ENCODE measurements at places on chromosomes 4 and X.

DNA sequence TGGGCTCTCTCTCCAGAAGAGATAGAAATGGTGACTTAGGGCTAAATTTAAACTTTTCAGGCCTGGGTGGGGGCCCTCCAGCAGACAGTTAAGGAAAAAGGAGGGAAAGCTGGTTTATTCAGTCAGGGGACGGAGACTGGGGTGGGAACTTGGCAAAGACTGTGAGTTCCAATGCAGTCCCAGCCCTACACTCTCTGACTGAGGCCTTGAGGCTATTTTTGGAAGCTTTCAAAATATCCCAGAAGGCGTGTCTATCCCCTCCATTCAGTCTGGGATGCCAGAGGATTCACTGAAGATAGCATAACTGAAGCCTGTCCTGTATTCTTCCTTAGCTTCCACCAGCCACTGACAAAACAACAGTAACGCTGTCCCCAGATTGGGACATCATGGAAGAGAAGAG is 32.1 kb upstream of the MSN start:
- no peak for DNase-seq

DNA sequence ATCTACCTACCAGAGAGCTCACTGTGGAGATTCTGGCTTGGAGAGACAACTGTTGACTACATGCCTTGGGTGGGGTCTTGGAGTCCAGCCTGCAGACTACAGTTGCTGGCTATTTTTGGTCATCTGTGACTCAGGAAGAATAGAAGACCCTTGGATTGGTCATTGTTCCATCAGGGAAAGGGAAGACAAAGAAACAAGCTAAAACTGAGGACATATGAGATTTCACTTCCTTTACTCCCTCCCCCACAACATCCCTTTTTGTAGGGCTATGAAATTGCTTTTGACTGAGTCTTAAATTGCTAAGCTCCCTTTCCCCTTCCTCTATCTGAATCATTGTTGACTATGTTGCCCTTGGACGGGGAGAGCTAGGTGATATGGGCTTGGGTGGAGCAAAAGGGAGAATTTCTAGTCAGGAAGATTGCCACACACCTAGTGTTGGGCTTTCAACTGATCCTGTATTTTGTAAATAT is 11.7 kb downstream of the MSN start:
- DNase-seq, result no peak

DNA sequence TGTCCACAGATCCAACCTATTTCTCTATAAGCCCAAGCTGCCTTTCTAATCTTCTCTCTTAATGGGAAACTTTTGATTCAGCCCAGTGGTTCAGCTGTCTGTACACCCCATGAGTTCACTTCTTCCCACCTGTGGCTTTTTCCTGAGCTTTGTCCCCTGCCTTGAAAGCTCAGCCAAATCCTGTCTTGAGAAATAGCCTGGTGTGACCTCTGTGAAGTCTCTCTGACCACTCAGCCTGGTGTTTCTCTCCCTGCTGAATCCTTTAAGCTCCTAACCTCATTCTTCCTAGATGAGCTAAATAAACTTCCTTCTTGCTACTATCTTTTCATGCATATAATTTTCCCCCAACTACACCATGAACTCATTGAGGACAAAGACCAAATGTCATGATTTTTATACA is 15.2 kb upstream of the HERC5 start:
- DNase-seq, result no peak

GRCh38 chr4:7727749-7728148 is 211.9 kb downstream of the AFAP1 start:
- no peak for DNase-seq

DNA sequence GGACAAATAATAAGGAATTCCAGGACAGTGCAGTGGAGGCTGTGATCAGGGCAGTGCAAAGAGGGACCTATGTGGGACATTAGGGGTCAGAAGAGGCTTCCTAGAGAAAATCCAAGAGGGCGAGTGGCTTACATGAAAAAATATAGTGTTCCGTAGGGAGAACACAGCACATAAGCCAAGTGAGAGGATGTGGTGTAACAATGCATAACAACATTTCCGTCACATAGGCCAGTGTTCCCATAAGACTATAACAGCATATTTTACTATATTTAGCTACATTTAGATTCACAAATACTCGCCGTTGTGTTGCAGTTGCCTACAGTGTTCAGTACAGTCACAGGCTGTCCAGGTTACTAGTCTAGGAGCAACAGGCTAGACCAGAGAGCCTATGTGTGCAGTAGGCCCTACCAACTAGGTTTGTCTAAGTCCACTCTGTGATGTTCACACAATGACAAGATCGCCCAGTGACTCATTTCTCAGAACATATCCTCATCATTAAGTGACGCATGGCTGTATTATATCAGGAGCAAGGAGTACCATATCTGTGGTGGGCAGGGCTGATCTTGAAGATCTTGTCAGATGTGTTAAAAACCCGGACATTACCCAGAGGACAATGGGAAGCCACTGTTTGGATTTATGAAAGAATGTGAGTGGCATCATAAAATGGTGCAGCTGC is 74.0 kb upstream of the TBL1X start:
- no peak for DNase-seq

GRCh38 chrX:81308086-81308829 is 106.4 kb downstream of the SH3BGRL start:
- no peak for DNase-seq

- no peak for DNase-seq
These were observed 21.2 kb downstream of the DOK7 start for GRCh38 chr4:3484057-3484973.

GRCh38 chr4:103268746-103269145 is 70.6 kb upstream of the CENPE start:
- no peak for DNase-seq

GRCh38 chr4:35975617-35976355 is 268.5 kb downstream of the ARAP2 start:
- no peak for DNase-seq

DNA sequence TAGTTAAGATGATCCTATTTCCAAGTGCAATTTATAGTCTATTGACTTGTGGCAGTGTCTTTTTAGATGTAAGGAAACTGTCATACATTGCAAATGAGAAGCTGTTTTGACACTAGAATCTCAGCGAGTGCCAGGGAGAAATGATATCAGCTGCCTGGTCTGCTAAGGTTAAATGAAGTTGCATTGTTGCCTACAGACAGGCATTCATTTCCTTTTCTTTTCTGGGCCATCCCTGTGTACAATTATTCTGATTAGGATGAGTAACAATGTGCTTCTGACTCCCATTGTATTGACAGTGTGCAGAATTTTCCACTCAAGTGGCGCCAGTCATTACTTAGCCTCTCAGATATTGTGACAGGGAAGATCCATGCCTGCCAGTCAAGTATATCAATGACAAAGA is 231.2 kb downstream of the GPAT3 start:
- no peak for DNase-seq

DNA sequence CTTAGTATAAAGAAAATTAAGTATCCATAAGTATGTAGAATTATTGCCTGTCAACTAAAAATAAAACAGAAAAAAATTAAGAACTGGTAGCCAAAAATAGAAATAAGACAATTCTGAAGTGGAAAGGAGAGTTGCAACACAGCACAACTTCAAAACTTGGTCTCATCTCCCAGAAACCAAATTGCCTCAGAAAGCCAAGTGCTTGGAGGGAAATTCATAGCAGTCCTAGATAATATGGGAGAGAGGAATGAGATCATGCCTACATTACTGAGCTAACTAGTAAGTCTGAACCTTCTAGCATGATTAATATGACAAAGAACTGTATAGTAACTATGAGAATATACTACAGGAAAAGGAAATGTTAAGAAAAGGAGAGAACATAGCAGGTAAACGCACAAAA is 256.5 kb downstream of the LDB2 start:
- no peak for DNase-seq

DNA sequence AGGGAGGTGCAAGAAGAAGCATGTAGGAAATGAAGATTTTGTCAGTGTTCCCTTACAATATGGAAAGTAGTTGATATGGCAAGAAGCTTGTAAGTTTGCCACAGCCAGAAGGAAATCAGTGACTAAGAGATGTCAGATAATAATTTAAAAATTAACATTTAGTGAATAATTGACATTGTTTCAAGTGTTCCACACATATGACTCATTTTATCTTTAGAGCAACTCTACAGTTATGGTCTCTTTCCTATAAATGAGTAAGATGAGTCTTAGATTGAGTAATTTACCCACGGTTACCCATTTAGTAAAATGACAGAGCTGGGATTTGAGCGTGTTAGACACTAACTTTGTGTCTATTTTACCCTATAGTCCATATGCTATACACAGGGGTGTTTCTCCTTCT is 300.3 kb upstream of the IRS4 start:
- no peak for DNase-seq

GRCh38 chr4:176781739-176782100 is 11.0 kb downstream of the VEGFC start:
- DNase-seq, result no peak

- no peak for DNase-seq
These were observed 163.0 kb downstream of the BTC start for GRCh38 chr4:74631338-74631737.

DNA sequence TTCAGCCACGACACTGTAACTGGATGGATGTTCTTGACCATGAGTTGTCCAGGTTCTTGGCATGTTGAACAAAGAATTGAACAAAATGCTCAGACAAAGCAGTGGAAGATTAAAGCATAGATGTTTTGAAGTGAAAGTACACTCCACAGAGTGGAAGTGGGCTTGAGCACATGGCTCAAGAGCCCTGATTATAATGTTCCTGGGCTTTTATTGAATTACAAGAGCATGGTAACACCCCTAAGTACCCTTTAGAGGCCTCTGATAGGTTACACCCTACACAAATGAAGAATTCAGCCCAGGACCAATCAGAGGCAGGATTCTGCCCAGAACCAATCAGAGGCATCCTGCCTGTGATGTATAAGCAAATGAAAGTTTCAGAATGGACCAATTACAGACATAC is 33.5 kb downstream of the SLC10A6 start:
- no peak for DNase-seq

DNA sequence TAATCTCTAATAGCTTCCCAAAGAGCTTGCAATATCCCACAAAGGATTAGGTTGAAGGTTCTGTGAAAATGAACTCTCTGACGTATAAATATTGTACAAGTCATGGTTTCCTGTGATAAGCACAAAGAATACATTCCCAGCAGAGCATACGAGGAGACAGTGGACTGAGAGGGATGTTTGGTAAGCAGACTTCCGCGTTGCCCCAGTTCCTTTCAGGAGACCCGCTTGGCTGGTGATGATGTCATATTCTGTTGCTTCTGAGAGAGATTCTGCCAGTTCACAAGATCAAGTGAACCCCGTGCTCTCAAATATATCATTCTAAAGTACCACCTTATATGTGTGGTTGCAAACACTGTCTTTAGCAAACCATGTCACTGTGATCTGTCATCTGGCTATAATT is 323.9 kb upstream of the CASK start:
- DNase-seq, result no peak

- no peak for DNase-seq
These were observed 86.9 kb upstream of the PHOX2B start for GRCh38 chr4:41835321-41835995.

DNA sequence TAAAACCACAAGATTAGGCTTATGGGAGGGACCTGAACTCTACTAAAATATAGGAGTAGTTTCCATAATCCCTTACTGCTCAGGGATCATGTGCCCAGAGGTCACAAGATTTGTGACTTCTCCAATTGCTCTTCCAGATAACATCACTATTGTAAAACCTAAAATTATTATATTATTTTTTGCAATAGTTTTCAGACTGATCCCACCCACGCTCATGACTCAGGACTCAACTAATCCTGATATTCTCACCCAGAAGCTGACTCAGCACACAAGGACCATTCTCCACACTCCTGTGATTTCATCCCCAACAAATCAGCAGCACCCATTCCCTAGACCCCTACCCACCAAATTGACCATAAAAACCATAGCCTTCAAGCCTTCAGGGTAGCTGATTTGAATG is 24.0 kb upstream of the RPL34 start:
- DNase-seq, result no peak

DNA sequence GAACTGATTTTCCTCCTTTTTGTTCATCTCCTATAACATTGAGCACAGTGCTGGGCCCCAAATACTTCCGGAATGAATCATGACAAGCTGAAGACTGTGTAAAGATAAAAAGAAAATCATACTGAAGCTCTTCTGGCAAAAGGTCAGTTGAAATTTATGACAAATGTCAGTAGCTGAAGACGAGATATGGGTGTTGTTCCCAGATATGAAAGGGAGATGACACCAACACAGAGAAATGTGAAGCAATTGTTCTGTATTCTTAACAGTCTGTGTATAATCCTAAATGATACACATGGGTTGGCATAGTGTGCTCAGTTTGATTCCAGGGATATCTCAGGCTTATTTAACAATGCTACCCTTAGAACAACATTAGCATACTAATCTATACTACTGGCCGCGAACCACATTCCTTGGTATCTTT is 170.5 kb upstream of the PITX2 start:
- no peak for DNase-seq

DNA sequence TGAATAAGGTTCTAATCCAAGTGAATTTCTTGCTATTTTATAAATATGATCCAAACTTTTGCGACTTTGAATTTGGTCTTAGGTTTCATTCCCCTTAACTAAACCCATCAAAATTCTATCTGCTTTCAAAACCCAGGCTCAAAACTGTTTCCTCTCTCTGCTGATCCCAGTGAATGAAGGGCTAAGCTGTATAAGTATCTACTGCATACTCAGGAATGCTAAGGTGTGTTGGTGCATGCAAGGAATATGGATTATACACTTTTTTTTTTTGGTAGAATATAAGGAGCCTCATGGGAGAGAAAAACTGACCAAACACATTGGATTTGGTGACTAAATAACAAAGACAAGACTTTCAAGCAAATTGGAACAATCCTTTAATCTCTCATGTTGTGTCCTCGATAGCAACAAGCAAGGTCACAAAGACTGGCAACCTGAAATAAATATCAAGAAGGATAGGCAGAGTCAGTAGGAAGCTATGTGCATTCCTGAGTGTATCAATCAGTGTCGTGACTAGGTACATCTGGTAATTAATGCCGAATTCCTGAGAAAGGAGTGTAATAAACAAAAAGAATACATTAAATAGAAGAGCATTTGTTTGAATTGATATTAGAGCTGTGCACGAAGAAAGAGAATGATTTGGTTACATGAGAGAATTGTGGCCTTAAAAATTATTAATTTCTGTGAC is 74.3 kb upstream of the KCTD8 start:
- no peak for DNase-seq

All from activated CD8-positive, alpha-beta memory T cell treated with anti-CD3 and anti-CD28 coated beads for 24 hours (primary cell).